ENCODE measurements at places on chromosomes 12 and 14.

GRCh38 chr14:74495356-74495755, 1.8 kb downstream of the ISCA2 start:
- no peak overlapping the region for H3K4me3 ChIP-seq
- no peak overlapping the region for H3K27ac ChIP-seq
- H3K36me3 ChIP-seq, result no peaks in the 10 kb centered on the region
- no peaks in the 10 kb centered on the region for H3K27me3 ChIP-seq

- no peaks in the 10 kb centered on the region for H3K4me1 ChIP-seq
- no peaks in the 10 kb centered on the region for H3K27me3 ChIP-seq
- no peak for DNase-seq
- no peak overlapping the region for H3K4me3 ChIP-seq
- no peak overlapping the region for H3K27ac ChIP-seq
- no peaks in the 10 kb centered on the region for H3K36me3 ChIP-seq
These were observed 245.4 kb downstream of the EFCAB11 start for GRCh38 chr14:89708982-89709625.

GRCh38 chr12:52581481-52581880, 7.8 kb upstream of the KRT74 start:
- H3K4me3 ChIP-seq, result no peak overlapping the region
- no peak for DNase-seq
- no peaks in the 10 kb centered on the region for H3K36me3 ChIP-seq
- no peaks in the 10 kb centered on the region for H3K4me1 ChIP-seq

DNA sequence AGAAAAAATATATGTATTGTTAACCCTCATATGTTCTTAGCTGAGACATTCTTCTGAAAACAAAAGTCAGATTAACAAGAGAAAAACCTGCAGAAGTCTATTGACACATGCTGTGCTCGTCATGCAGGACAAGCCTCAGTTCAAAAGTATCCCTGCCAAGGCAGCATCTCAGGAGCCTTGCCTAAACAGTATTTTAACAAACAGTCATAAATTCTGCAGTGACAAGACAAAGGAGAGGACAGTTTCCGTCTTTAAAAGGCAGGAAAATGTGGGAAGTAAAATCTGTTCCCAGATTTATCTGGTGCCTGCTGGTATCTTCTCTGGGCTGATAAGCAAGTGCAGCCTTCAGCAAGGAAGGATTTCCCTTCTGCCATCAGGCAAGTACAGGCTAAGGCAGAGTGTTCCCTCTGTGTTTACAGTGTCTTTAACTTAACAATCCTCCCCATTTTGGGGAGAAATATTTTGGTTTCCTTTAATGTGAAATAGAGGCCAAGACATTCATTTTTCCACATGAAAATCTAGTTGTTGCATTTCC, 480.2 kb upstream of the CCDC196 start:
- H3K4me1 ChIP-seq, result 0 out of 2 replicates have a peak, but pooled peaks cover 2% of the 10 kb centered on the region
- H3K27ac ChIP-seq, result no peak overlapping the region
- H3K4me3 ChIP-seq, result no peak overlapping the region
- no peaks in the 10 kb centered on the region for H3K36me3 ChIP-seq
- no peak for DNase-seq

DNA sequence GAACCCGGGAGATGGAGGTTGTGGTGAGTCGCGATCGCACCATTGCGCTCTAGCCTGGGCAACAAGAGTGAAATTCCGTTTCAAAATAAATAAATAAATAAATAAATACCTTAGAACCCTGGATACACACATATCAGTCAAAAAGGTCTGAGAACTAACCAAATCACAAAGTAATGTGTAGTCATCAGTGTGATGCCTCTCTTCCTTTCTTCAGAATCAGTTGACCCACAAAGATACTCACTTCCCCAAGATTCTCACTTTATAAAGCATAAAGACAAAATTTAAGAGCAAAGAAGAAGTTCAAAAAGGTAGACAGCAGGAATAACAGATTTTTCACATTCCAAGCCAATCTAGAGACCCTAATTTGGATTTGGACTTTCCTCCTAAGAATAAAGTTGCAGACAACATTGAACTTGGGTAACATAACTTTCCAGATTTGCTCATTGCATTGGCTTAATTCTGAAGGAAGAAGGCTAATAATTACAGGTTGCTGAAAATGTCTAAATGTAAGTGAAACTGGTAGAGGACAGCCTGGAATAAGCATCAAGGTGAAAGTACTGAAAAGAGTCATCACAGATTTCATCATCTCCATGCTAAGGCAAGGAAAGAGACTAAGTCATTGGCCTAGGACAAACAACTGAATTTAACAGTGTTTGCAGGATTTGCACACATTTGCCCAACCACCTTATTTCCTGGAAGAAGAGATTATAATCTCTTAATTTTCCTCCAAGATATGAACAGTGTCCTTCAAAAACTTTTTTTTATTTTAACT, 17.4 kb downstream of the TMED10 start:
- H3K36me3 ChIP-seq, result no peaks in the 10 kb centered on the region
- H3K4me1 ChIP-seq, result no peaks in the 10 kb centered on the region
- no peaks in the 10 kb centered on the region for H3K27me3 ChIP-seq
- no peak overlapping the region for H3K4me3 ChIP-seq

DNA sequence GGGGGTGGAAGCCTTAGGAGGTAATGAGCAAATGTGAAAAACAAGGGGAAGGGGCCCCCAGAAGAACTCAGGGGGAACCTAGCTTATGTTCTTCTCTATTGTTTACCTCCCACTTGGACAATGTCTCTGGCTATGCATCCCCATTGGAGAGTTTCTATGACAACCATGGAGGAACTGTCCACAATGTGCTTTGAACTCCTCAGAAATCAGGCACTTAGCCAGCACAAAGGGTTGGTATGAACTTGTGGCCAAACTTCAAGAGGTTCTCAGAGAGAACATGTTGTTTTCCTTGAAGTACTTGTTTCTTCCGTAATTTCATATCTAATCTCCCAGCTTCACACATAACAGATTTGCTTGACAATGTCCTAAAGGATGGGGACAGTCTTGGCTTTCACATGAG, 202.8 kb upstream of the PELI2 start:
- no peaks in the 10 kb centered on the region for H3K4me1 ChIP-seq
- DNase-seq, result no peak
- H3K36me3 ChIP-seq, result no peaks in the 10 kb centered on the region
- H3K27me3 ChIP-seq, result no peaks in the 10 kb centered on the region

- no peak overlapping the region for H3K27ac ChIP-seq
- no peaks in the 10 kb centered on the region for H3K36me3 ChIP-seq
- DNase-seq, result no peak
- H3K4me3 ChIP-seq, result no peak overlapping the region
These were observed 56.7 kb downstream of the LRRIQ1 start for GRCh38 chr12:85092814-85093370.

DNA sequence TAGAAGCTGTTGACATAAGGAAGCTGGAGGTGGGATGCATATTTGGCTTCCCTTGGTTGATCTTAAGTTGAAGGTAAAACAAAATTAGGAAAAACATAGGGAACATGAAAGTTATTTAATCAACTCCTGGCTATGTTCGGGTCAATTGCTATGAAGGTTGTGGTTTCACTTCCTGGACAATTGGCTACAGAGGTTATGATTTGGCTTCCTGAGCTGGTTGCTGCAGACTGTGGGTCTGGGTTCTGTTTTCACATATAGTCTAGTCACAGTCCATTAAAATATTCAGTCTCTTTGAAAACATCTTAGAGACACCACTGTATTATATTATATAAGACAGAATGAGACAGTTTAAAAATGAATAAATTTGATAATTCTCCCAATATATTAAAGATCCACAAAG, 895.2 kb upstream of the USP15 start:
- H3K36me3 ChIP-seq, result no peaks in the 10 kb centered on the region
- H3K27me3 ChIP-seq, result no peaks in the 10 kb centered on the region
- no peak overlapping the region for H3K27ac ChIP-seq
- H3K4me1 ChIP-seq, result no peaks in the 10 kb centered on the region

GRCh38 chr12:14664434-14665023, 31.9 kb downstream of the GUCY2C start:
- H3K36me3 ChIP-seq, result no peaks in the 10 kb centered on the region
- peaks cover 4% of the 10 kb centered on the region for H3K4me1 ChIP-seq
- no peak for DNase-seq
- no peak overlapping the region for H3K27ac ChIP-seq
- no peaks in the 10 kb centered on the region for H3K27me3 ChIP-seq

DNA sequence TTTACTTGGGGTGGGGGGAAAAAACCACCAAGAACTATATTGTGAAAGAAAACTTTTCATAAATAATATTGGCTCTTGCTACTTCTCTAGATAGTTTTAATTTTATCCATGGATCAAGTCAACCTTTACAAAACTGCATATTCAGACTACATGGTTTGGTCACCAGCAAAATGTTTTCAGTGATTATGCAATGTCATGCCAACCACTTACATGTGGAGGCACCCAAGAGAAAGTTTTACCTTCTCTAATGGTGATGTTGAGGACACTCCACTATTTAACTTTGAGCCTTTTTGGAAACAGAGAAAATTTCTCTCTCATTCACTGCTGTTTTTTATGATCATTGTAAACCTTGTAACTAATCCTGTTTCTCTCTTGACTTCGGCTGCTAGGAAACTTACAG, 21.6 kb downstream of the PLCZ1 start:
- H3K27me3 ChIP-seq, result no peaks in the 10 kb centered on the region
- H3K4me3 ChIP-seq, result no peak overlapping the region
- no peaks in the 10 kb centered on the region for H3K36me3 ChIP-seq
- no peak overlapping the region for H3K27ac ChIP-seq
- no peaks in the 10 kb centered on the region for H3K4me1 ChIP-seq

Measured in iPS DF 6.9 (cell line).